ENCODE measurements at places on chromosomes 16 and 17.

- DNase-seq = no peak
Observed at GRCh38 chr16:73058616-73059409, 10.9 kb upstream of the ZFHX3 start.

DNA sequence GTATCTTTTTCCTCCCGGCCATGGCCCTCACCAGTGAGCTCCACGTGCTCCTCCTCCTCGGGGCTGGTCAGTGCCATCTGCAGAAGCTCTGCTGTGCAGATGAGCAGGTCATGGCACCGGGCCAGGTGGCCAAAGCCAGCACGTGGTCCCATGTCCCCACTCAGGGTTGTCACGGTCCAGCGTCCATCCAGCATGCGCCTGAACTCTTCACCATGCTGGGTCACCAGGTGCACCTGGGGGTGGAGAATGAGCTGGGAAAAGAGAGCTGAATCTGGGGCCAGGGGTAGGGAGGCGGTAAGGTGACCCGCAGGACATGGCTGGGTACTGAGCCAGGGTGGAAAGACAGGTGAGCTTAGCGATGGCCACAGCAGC is 1.3 kb downstream of the DHX58 start:
- no peak for DNase-seq

GRCh38 chr16:27515874-27516353 is 33.8 kb downstream of the GTF3C1 start:
- DNase-seq = peak; percentile 9

- DNase-seq = peak; percentile 81
Observed at GRCh38 chr17:5418858-5419355, 555 bp downstream of the NUP88 start.

GRCh38 chr17:72733619-72734282 is 358.7 kb downstream of the SLC39A11 start:
- DNase-seq = no peak

DNA sequence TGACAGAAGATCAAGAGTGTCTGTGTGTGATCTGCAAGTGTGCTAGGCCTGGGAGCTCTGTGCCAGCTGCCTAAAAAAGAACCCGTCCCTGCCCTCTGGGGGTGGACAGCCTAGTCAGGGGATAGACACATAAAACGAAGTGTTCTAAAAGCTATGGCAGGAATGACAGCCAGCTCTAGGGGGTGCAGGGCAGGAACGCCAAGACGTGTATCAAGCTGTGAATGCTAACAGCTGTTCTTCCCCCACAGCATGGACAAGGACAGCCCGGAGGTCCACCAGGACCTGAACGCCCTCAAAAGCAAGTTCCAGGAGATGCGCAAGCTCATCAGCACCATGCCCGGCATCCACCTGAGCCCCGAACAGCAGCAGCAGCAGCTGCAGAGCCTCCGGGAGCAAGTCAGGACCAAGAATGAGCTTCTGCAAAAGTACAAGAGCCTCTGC is 5.1 kb downstream of the RASD1 start:
- DNase-seq = no peak

DNA sequence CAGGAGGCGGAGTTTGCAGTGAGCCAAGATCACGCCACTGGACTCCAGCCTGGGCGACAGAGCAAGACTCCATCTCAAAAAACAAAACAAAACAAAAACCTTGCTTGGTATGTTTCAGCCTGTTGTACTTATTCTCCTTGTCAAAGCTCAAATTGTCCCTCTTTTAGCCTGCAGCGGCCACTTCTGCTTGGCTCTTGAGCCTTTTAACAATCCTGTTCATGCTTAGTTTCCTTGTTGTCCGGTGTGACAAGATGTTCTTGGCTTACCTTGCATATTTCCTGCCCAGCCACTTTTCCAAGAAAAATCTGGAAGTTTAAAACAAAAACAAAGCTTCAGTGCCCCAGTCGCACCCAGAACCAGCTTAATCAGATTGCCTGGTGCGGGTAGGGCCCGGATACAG is 81.0 kb downstream of the ABCC1 start:
- DNase-seq = no peak

GRCh38 chr16:17203424-17203823 is 267.3 kb downstream of the XYLT1 start:
- DNase-seq = no peak

DNA sequence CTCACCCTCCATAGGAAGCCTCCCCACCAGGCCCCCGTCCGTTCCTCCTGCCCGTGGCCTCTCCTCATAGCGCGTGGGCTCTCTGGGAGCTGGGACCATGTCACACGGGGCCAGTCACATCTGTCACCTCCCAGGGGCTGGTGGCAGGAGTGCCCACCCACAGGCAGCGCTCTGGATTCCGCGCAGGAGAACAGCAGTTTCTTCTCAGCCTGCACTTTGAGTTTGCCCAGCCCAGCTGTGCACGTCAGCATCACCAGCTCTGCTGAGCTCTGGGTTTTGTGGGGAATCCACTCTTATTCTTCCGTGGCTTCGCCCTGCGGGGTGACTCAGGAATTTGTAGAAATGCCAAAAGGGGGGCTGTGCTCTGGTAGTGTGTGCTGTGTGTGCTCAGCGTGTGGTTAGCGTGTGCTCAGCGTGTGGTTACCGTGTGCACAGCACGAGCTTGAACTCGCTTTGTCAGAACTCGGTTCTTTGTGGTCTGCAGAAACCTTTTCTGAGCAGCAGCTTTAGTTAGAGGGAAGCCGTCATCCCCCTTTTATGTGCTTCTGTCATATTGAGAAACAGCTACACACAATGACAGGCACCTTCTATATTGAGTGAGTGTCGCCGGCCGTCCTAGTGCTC is 3.2 kb downstream of the ACSF3 start:
- DNase-seq = peak; percentile 74

DNA sequence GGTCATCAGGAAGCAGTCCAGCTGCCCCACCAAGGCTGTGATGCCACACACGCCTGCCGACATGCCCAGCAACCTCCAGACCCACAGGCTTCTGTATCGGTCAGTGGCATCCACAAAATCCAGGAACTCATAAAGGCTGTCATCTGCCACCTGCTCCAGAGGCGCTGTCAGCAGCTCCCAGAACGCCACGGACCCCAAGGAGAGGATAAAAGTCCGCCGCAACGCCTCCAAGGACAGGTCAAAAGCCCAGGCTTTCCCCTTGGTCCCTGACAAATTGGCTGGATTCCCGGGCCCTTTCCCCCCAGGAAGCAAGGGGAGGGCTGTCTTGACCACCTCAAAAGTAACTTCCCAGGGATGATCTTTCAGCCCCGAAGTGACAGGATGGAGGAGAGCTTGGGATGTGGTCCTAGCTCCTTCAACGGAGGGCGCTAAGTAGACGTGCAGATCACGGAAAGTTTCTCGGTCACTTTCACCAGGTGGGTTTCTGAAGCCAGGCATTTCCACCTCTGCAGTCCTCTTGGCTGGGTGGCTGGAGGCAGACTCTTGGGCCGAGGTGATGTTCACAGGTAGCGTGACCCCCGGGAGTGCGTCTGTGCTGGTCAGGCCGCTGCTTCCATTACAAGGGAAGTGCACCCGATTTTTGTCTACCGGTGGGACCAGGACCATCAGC is 854 bp downstream of the MFSD6L start:
- DNase-seq = no peak

GRCh38 chr16:77971306-77972061 is 50.9 kb upstream of the CLEC3A start:
- peak; percentile 67 for DNase-seq

DNA sequence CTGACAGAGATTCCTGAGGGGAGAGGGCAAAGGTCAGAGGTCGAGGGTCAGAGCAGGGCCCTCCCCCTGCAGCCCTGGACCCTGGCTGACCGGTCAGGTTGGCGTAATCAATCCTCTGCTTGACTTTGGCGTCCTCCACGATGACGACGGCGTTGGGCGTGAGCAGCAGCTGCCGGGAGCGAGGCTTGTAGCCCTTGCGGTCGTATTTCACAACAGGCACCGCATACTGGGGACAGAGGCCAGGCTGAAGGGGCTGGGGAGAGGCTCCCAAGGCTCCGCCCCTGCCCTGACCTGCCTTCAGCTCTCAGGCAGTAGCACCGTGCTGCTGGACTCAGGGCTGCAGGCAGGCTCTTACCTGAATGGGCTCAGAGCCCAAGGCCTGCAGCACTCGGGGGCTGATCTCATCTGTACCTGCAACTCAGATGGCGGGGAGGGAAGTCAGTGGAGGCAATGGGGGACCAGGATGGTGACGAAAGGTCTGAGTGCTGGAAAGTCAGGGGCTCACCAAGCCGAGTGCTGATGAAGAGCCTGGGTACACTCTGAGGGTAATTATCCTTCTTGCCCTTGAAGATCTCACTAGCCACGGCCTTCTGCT is 12.0 kb upstream of the CRK start:
- no peak for DNase-seq

GRCh38 chr17:5798094-5798493 is 213.8 kb upstream of the NLRP1 start:
- DNase-seq = no peak

- no peak for DNase-seq
Observed at GRCh38 chr17:33090806-33091205, 99.2 kb downstream of the SPACA3 start.

DNA sequence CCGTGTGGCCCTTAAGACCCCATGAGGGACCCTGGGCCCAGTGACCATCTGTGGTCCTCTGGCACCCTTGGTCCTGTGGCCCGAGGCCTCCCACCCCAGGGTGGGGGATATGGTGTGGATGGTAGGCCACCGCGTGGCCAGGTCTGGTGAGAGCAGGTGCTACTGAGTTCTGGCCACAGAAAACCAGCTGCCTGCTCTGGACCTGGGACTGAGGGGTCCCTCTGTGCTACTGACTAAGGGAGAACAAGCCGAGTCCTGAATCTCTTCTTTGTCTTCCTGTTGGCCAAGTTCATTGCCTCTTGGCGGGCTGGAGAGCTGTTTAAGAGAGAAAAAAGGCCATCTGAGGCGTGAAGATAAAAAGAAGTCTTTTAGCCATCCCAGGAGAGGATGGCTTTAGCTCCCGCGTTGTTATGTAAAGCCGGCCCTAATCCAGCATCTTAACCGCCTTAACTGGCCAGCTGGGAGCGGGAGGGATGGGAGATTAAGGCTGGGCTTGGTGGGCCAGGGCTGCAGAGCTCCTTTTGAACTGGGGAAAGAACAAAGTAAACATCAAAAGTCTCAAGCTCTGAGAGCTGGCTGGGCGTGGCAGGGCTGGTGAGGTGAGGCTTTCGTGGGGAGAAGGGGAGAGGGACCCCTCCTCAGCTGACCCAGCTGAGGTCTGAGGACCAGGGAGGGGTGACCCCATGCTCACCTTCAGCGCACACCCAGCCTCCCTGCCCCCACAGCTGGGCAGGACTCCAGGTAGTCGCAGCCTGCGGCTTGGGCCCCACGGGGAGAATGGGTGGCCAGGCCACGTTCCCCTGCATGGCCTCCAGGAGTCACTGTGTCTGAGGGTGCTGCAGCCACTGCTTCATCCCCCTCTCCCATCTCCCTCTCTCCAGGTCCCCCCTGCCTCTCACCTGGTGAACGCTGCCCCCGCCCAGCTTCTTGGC is 62.4 kb downstream of the NKD1 start:
- no peak for DNase-seq

- DNase-seq = no peak
Observed at GRCh38 chr17:49406421-49407061, 8.1 kb downstream of the PHB1 start.

GRCh38 chr16:72203401-72203800 is 31.4 kb upstream of the PMFBP1 start:
- peak; percentile 27 for DNase-seq

DNA sequence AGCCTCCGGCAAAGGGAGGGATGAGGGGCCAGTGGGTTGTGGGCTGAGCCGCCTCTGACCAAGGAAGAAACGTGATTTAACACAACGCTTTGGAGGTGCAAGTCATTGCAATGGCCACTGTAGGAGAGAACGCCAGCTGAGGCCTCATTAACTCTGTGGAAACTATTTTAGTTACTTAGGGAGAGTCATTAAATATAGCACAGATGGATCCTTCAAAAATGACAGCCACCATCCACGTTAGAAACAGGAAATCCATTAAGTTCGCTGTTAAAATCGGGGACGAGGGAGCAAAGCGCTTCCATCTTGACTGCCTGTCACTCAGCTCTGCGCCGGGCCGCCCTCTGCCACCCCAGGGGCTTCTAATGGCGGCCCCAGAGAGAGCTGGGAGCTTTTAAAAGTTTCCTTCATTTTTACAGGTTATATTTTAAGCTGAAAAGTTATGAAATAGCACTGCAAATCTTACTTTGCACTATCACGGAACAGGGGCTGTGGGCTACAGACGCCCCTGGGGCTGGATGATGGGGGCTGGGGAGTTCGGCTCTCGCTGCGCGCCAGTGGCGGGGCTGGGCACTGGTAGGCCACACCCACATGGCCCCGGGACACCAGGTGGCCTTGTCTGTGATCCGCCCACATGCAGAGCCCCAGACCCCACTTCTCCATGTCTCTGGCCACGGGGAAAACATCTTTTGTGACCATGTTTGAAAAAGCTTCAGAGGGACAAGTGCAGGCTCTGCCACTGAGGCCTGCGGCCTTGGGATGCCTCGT is 54.6 kb downstream of the LMF1 start:
- no peak for DNase-seq

GRCh38 chr16:978403-978802 is 3.2 kb upstream of the SOX8 start:
- DNase-seq = no peak

DNA sequence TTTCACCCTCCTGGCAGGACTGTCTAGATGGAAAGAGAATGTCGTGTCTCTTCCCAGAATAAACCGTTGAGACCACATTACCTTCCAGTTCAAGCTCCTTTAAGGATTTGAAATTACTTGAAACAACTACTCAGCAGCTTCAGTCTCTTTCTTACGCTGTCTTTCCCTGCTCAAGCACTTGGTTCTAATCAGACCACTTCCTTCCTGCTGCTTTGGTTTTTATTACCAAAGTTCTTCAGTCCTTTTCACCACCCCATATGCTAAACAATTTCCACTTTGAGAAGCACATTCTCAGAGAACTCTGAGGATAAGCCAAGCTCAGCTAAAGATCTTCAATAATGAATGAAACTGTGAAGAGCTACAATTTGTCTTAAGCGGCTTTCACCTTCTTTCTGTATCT is 105.4 kb downstream of the STX8 start:
- peak; percentile 37 for DNase-seq

GRCh38 chr17:38434178-38434665 is 6.0 kb downstream of the ARHGAP23 start:
- no peak for DNase-seq

DNA sequence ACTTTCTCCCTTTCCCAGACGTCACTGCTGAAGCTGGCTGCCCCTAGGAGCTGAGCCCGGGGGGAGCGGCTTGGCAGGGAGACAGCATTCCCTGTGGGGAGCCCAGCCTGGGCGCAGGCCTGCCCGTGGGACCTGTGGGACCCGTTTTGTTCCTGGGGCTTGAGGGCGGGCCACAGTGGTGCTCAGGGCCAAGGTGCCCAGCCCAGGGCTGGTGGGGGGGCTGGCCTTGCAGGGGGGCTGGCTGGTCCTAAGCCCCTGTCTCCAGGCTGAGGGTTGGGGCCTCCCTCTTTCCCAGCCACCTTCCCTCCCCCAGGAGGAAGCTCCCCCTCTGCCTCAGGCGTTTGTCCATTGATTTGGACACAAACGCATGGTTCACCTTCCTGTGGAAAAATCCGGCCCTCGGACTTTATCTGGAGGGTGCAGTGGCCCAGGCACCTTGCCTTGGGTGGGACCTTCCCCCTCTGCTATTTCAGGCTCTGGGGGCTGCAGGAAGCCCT is 4.4 kb downstream of the NHERF2 start:
- DNase-seq = no peak
